Activated CD4-positive, alpha-beta T cell treated with anti-CD3 and anti-CD28 coated beads for 24 hours (primary cell): ENCODE measurements at places on chromosomes 3 and 15.

- no peak for DNase-seq
Observed at GRCh38 chr3:42302924-42303634, 37.1 kb upstream of the CCK start.

DNA sequence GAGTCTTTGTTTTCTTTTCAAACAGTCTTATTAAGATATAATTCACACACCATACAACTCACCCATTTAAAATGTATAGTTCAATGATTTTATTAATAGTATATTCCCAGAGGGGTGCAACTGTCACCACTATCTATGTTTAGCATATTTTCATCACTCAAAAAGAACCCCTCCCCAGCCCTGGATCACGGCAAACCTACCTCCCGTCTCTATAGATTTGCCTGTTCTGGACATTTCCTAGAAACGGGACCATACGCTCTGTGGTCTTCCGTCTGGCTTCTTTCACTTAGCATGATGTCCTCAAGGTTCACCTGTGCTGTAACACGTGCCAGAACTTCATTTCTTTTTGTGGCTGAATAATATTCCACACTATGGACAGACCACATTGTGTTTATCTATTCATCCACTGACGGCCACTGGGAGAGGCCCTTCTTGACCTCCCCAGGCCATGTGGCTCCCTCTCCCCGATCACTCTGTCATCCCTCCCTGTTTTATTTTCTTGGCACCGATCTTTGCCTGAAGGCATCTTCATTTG is 56.4 kb downstream of the IQSEC1 start:
- DNase-seq = no peak

DNA sequence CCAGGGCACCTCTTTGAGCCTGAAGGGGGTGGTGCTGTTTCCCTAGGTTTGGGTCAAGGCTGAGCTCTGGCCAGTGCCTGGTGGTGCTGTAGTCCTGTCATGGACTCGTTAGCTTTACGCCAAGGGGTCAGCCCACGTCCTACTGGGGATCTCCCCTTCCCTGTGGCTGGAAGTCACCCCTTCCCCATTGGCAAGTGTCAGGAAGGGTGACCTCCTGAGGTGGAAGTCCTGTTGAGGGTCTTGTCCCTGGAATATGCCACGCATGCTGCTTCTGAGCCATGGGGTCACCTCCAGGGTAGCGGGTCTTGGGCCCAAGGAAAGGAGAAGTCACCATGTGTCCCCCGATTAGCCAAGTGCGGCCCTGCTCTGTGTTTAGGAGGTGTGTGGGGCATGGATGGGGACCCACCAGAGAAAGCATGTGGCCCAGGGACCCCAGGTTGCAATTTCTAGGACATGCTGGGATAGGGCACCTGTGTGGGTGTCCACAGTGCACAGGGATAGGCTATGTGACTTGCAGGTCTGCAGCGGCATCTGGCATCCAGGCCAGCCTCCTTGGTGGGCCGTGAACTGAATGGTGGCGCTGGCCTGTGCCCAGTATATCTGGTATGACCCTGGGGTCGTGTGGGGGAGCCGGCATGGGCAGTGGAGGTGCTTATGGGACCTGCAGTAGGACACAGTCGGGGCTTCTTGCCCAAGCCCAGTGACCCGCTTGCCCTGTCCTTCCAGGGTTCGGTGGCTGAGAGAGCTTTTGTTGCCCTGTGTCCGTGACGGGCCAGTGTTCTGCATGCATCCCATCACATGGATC is 226.7 kb downstream of the SNRPN start:
- DNase-seq = no peak

- no peak for DNase-seq
Observed at GRCh38 chr15:59532770-59533379, 78.7 kb upstream of the GCNT3 start.
